ENCODE measurements at places on chromosomes 2 and 18. TPM values are rescaled to one million over a fixed set of nuclear protein-coding genes. Genes with fewer than 3 reads are reported as not detected.

AQP12A gene
- not detected for total RNA-seq

TBR1 gene
- not detected for total RNA-seq

OTX1 gene
- total RNA-seq, result not detected

LIPG gene
- total RNA-seq, result 23.7 TPM

RAD51AP2 gene
- not detected for total RNA-seq

BOLL gene
- total RNA-seq, result not detected

RAPGEF4 gene
- 6.7 TPM for total RNA-seq

CXXC1 gene
- total RNA-seq, result 54.3 TPM

LRP2 gene
- total RNA-seq, result 0.09 TPM

MSTN gene
- total RNA-seq, result 0.81 TPM

G6PC2 gene
- not detected for total RNA-seq

HTR2B gene
- 5.1 TPM for total RNA-seq

TMEM87B gene
- 31.5 TPM for total RNA-seq

SESTD1 gene
- total RNA-seq, result 159 TPM

CNDP1 gene
- not detected for total RNA-seq

PLGLB2 gene
- 0.62 TPM for total RNA-seq

DCAF17 gene
- 20.3 TPM for total RNA-seq

CROCC2 gene
- total RNA-seq, result 0.13 TPM

TMEM182 gene
- total RNA-seq, result 1.6 TPM

PRKAG3 gene
- 1.0 TPM for total RNA-seq

GAL3ST2 gene
- total RNA-seq, result not detected

GRCh38 chr2:133765658-133766057 lies 197.4 kb upstream of the NCKAP5 start:
- no peak for DNase-seq
- H3K36me3 ChIP-seq, result no peaks in the 10 kb centered on the region
- H3K4me1 ChIP-seq, result no peaks in the 10 kb centered on the region
- no peak overlapping the region for H3K4me3 ChIP-seq
- H3K27ac ChIP-seq, result no peak overlapping the region

DNA sequence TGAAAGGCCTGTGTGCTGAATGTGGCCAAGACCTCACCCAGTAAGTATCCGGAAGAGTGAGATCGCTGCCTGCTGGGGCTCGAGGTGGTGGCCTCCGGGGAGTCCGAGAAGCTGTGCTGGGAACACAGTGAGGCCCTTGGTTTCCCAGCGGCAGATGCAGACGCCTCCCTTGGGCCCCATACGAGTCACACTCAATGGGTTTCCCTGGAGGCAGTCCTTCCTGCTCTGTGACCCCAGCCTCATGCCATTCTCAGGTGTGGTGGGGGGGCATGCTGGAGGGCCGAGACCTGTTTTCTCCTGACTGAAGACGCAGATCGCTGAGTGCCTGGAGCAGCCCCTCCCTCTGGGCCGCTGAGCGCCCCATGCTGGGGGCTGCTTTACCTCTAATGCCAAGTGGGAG lies 15.7 kb downstream of the CTDP1 start:
- H3K27me3 ChIP-seq, result no peaks in the 10 kb centered on the region
- no peak overlapping the region for H3K4me3 ChIP-seq
- no peaks in the 10 kb centered on the region for H3K4me1 ChIP-seq
- no peak overlapping the region for H3K27ac ChIP-seq
- DNase-seq, result peak; percentile 19
- H3K36me3 ChIP-seq, result peaks cover 12% of the 10 kb centered on the region

DNA sequence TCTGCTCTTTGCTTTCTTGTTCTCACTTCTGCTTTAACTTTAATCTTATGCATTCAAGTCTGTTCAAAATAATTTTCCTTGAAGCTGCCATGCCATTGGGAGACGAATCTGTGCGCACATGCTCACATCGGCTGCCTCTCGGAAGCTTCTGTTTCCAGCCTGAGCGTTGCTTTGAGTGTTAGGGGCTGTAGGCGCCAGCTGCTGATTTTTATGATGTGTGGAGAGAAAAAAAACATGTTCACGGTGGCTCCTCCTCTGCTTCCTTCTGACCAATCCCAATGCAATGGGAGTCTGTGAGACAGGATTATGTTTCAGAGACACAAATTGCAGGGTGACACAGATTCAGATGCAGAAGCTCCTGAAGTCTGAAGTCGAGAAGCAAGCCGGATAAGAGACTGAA lies at the start of gene MC4R:
Gene MC4R, minus strand, starts transcription at position 180 of the 400 bp plus-strand sequence. CDS start 426 bp downstream, outside the sequence.
- H3K4me1 ChIP-seq, result no peaks in the 10 kb centered on the region
- H3K4me3 ChIP-seq, result no peak within 1 kb of the TSS
- H3K36me3 ChIP-seq, result no peaks in the 10 kb centered on the region

DNA sequence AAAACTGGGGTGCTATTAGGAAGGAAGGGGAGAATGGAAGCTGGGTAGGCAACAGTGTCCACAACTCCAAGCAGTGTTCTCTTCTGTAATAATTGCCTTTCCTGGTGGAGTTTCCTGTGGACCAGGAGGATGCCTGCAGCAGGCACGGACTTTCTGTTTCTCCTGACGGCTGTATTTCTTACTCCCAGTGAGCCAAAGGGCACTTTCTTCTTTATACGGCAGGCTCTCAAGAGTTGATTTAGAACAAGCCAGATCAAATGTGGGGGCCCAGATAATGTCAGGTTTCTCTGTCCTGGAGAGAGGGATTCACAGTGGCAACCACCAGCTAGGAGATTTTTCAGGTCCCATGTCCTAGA lies 13.0 kb upstream of the PROC start:
- H3K4me3 ChIP-seq, result no peak overlapping the region
- no peak for DNase-seq
- peak overlapping the region; percentile 64 for H3K27ac ChIP-seq

GRCh38 chr18:69789794-69790193 lies 157.9 kb downstream of the CD226 start:
- H3K27ac ChIP-seq, result no peak overlapping the region
- no peaks in the 10 kb centered on the region for H3K27me3 ChIP-seq
- H3K36me3 ChIP-seq, result no peaks in the 10 kb centered on the region
- no peak overlapping the region for H3K4me3 ChIP-seq

- no peaks in the 10 kb centered on the region for H3K27me3 ChIP-seq
- no peak overlapping the region for H3K27ac ChIP-seq
- H3K4me1 ChIP-seq, result no peaks in the 10 kb centered on the region
These were observed 89.4 kb downstream of the NRP2 start for GRCh38 chr2:205771666-205772065.

GRCh38 chr2:8543060-8543382 lies 138.8 kb upstream of the ID2 start:
- H3K4me1 ChIP-seq, result no peaks in the 10 kb centered on the region
- no peaks in the 10 kb centered on the region for H3K27me3 ChIP-seq
- H3K27ac ChIP-seq, result no peak overlapping the region
- DNase-seq, result peak; percentile 76
- no peak overlapping the region for H3K4me3 ChIP-seq

DNA sequence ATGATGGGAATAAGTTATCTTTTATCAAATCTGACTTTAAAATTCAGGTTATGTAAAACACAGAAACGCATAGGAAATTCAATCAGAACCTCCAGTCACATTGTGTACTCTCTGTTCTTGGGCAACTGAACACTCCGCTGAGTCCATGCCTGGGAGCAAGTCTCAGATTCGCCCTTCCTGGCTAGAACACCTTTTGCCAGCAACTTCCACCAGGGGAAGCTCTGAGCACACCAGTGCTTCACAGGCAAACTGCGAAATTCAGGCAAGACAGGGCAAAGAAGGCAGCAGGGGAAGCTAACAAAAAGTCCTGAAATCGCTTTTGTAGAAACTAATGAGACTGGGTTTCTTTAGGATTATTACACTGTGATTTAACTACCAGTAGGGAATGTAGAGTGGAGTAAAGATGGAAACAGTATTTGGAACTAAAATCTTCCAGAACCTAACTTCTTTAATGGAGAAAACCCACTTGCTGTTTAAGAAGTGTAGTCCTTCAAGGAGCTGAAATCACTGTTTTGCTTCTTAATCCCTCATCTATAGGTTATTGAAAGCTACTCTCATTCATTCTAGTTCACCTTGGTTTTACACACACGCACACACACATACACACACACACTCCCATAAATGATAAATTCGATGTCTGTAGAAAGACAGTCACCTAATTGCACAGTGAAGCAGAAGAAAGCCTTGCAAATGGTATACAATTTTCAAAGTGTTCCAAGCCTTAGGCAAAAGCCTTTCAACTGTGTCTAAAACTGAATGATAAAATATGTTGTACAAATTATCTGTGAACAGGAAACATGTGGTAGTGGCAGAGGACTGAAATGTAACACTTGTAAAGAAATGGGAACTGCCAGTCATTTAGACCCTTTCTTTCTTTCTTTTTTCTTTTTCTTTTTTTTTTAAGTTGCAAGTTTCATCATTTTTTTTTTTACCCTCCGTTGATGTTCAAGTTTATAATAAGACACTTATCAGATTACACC lies 214.5 kb downstream of the TMEM182 start:
- H3K27me3 ChIP-seq, result no peaks in the 10 kb centered on the region
- no peak for DNase-seq
- no peak overlapping the region for H3K4me3 ChIP-seq

- H3K4me3 ChIP-seq, result no peak overlapping the region
- no peak overlapping the region for H3K27ac ChIP-seq
- H3K27me3 ChIP-seq, result no peaks in the 10 kb centered on the region
These were observed 936.1 kb upstream of the ACVR2A start for GRCh38 chr2:146908776-146909175.

DNA sequence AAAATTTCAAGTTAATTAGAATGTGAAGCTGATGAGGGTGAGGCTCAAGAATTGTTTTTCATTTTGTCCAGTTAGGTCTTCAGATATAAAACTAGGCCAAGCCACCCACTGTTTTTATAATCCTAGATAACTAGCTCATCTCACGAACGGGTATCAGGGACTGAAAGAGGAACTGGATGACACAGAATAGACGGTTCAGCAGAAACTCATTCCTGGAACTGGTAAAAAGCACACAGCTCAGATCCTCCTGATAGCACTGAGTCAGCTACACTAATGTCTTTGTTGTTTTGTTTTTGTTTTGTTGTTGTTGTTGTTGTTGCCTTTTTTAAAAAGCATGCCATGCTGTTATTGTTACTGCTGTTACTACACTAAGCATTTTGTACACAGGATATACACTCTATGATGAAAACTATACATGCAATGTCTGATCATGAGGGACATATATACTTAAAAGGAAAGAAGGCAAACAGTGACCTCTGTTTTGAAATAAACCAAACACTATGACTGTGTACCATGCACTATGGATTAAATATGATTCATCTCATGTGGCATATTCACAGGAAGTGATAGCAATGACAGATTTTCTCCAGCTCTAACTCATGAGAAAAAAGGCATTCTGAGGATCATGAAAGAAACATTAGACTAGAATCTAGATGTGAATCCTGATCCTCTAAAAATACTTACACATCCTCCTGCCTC lies 437.6 kb downstream of the NCKAP5 start:
- H3K4me3 ChIP-seq, result no peak overlapping the region
- no peak for DNase-seq
- H3K36me3 ChIP-seq, result no peaks in the 10 kb centered on the region
- no peak overlapping the region for H3K27ac ChIP-seq

- peaks cover 2% of the 10 kb centered on the region for H3K27me3 ChIP-seq
- H3K36me3 ChIP-seq, result no peaks in the 10 kb centered on the region
- no peak for DNase-seq
- H3K4me1 ChIP-seq, result no peaks in the 10 kb centered on the region
- H3K4me3 ChIP-seq, result no peak overlapping the region
These were observed 524.2 kb upstream of the SALL3 start for GRCh38 chr18:78455386-78455785.

DNA sequence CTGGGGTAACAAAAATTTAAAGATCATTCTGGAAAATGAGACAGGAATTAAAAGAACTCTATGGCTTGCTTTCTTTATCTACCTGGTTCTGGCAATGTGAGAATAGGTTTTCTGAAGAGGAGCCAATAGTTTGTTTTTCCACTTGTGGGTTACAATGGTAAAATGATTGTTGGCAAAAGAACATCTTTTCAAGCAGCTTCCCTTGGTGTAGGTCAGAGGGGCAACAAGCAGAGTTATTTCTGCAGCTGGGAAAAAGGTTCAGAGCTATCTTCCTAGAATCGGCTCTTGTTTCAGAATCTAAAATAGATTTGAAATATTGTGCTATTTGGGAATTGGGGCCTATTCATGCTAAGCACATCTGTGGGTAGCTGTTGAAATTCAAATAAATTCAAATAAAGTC lies 11.5 kb upstream of the TSPYL6 start:
- H3K27ac ChIP-seq, result no peak overlapping the region
- no peaks in the 10 kb centered on the region for H3K27me3 ChIP-seq
- no peaks in the 10 kb centered on the region for H3K36me3 ChIP-seq
- DNase-seq, result no peak
- no peak overlapping the region for H3K4me3 ChIP-seq

DNA sequence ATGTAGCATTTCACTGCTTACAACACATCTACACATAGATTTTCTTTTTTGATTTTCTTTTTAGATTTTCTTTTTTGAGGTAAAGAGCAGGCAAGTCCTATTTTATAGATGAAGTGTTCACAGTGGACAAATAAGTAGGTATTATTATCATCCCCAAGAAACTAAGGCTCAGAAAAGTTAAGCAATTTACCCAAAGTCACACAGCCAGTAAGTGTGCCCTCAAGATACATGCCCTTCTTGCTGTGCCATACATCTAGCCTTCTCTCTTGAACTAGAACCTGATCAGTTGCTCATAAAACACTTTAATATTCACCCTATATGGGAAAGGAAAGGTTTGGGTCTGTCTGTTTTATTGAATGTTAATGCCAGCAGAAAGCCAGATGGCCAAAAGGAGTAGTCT lies 50.3 kb downstream of the DAPL1 start:
- no peaks in the 10 kb centered on the region for H3K36me3 ChIP-seq
- no peaks in the 10 kb centered on the region for H3K27me3 ChIP-seq
- DNase-seq, result no peak
- H3K27ac ChIP-seq, result no peak overlapping the region
- no peak overlapping the region for H3K4me3 ChIP-seq

GRCh38 chr18:73150199-73150598 lies 282.4 kb upstream of the NETO1 start:
- no peaks in the 10 kb centered on the region for H3K27me3 ChIP-seq
- H3K4me3 ChIP-seq, result no peak overlapping the region

- no peaks in the 10 kb centered on the region for H3K27me3 ChIP-seq
- H3K27ac ChIP-seq, result peak overlapping the region; percentile 71
- no peak overlapping the region for H3K4me3 ChIP-seq
These were observed 111.7 kb downstream of the BCL2 start for GRCh38 chr18:63207835-63208234.

DNA sequence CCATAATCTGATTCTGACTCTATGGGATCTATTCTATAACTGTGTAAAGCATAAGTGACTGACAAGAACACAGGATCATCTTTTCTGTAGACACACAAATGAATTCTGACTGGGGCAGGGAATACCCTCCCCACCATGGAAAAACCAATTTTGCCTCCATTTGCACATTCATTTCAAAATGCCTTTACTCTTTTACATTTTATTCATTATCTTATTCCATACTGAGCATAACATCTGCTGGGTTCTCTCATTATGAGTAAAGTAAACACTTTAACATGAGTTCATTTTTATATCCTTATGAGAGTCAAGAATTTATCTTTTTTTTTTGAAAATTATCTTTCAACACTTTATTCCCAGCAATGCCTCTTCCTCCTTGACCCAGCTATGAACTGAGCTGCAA lies 163.5 kb downstream of the RNF152 start:
- no peak overlapping the region for H3K4me3 ChIP-seq
- no peaks in the 10 kb centered on the region for H3K4me1 ChIP-seq
- no peak for DNase-seq
- no peak overlapping the region for H3K27ac ChIP-seq
- no peaks in the 10 kb centered on the region for H3K36me3 ChIP-seq

- DNase-seq, result no peak
- H3K4me1 ChIP-seq, result no peaks in the 10 kb centered on the region
- no peaks in the 10 kb centered on the region for H3K27me3 ChIP-seq
- no peaks in the 10 kb centered on the region for H3K36me3 ChIP-seq
- H3K4me3 ChIP-seq, result no peak overlapping the region
These were observed 229.2 kb downstream of the MYT1L start for GRCh38 chr2:2101924-2102323.

- no peak for DNase-seq
- H3K4me1 ChIP-seq, result no peaks in the 10 kb centered on the region
- H3K36me3 ChIP-seq, result no peaks in the 10 kb centered on the region
- H3K4me3 ChIP-seq, result no peak overlapping the region
These were observed 222.6 kb upstream of the ST6GAL2 start for GRCh38 chr2:107108556-107108955.

Data from aorta (tissue), 5 donors.